H1 (cell line): ENCODE measurements at places on chromosomes 12 and 14.

DNA sequence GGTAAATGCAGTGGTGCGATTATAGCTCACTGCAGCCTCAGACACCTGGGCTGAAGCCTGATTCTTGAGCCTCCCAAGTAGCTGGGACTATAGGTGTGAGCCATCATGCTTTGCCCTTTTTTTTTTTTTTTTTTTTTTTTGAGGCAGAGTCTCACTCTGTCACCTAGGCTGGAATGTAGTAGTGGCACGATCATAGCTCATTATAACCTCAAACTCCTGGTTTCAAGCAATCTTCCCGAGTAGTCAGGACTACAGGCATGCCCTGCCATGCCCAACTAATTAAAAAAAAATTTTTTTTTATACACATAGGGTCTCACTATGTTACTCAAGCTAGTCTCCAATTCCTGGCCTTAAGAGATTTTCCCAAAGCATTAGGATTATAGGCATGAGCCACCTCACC is 6.9 kb downstream of the ATP2A2 start:
- no peak for DNase-seq

DNA sequence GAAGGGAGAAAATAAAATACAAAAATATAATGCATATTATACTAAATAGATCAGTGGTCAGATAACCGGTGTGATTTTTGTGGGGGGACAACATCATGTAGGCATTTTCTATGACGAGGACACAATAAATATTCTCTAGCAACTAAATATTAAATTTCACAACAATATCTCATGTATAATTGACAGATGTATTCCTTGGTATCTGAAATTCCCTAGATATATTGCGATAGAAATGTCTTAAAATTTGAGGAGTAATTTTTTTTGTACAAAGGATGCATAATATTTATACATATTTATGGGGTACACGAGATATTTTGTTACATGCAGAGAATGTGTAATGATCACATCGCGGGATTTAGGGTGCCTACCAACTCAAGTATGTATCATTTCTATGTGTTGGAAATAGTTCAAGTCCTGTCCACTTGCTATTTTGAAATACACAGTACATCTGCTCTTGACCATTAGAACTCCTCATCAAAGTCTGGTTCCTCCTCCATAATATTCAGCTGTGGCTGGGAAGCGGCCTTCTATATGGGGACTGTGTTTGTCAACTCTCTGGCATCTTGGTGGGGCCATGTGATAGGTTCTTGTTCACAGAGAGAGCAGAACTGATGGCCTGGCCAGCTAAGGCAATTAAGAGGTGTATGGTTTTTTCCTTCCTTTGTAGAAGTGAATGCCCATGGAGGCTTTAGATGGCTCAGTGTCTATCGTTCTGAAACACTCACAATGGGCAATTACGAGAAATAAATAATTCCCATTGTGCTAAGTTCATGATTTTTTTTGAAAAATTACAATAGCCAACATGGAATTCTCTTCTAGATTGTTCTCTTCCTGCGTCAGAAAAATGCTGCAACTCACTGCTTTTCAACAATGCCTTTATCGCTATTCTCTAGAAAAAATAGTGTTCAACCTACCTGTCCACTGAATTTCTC is 8.8 kb downstream of the A2M start:
- no peak for DNase-seq

- no peak for DNase-seq
Observed at GRCh38 chr12:5000204-5000603, 43.5 kb upstream of the KCNA5 start.

GRCh38 chr12:124730455-124730932 is 133.2 kb downstream of the SCARB1 start:
- no peak for DNase-seq

- DNase-seq = no peak
Observed at GRCh38 chr12:3236345-3237187, 159.4 kb downstream of the TSPAN9 start.
